ENCODE measurements at places on chromosomes 13 and 19.

- DNase-seq = no peak
Measured at GRCh38 chr19:57841122-57841763, 8.4 kb upstream of the ZNF587 start.

DNA sequence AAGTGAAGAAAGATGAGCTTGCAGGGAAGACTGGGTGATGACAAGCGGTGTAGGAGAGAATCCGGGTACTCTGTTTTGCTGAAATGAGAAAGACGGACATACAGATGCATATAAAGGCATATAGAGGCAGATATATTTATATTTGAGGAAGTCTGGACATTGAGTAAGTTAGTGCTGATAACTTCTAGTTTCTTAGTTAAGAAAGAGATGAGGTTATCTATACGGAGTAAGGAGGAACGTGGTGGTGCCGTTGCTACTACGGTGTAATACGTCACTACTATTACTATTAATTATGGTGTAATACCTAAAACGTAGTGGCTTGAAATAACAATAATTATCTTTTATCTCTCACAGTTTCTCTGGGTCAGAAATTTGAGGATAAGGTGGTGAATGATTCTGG is 9.8 kb upstream of the CPB2 start:
- DNase-seq = no peak

DNA sequence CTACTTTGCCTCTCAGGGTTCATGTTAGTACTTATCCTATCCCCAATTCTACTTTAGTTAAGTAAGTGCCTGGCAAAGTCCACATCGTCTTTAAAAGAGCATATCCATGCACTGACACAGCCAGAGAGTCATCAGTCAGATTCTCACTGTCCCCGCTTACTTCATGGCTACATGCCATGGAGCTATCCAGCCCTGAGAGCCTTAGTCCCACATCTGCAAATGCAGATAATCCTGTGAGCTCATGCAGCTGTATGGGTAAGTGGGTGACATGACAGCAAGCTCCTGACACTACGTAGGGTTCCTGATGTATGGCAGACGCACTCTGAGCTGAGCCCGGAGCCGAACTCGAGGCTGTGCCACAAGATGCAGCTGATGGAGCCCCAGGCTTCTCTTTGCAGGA is 661.5 kb downstream of the LIG4 start:
- no peak for DNase-seq

DNA sequence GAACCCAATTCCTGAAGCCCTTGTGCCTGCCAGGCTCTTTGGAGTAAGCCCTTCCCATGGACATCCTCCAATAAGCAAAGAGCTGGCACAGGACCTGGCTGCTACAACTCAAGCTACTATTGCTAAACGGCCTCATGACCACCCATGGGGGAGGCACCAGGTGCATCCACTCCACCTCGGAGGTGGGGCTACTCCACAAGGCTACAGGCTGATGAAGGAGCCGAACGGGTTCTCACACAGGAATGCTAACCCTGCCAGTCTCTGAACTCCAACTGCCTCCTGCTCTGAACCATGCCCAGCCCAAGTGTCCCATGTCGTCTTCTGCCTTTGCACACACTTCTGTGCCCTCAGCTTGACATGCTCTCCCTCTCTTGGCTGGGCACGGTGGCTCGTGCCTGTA is 10.0 kb downstream of the SYMPK start:
- no peak for DNase-seq

- DNase-seq = peak; percentile 15
Measured at GRCh38 chr13:70849222-70849621, 741.0 kb upstream of the KLHL1 start.

DNA sequence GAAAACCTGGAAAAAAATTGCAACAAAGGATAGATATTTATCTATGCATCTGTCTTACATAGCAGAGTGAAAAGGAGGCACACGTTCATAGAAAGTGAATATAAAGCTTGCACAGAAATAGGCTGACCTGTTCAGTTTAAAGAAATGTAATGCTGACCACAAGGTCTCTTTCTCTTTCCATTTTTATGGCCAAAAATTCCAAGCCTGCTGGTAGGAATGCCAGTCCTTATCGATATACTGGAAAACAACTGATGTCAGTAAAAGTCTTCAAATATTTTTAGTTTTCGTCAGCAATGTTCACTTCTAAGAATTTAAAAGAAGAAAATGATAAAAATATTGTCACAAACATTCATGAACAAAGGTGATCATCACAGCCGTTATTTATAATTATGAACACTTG is 59.0 kb upstream of the MCF2L start:
- no peak for DNase-seq

GRCh38 chr19:15644066-15644741 is 3.5 kb downstream of the CYP4F3 start:
- DNase-seq = no peak

DNA sequence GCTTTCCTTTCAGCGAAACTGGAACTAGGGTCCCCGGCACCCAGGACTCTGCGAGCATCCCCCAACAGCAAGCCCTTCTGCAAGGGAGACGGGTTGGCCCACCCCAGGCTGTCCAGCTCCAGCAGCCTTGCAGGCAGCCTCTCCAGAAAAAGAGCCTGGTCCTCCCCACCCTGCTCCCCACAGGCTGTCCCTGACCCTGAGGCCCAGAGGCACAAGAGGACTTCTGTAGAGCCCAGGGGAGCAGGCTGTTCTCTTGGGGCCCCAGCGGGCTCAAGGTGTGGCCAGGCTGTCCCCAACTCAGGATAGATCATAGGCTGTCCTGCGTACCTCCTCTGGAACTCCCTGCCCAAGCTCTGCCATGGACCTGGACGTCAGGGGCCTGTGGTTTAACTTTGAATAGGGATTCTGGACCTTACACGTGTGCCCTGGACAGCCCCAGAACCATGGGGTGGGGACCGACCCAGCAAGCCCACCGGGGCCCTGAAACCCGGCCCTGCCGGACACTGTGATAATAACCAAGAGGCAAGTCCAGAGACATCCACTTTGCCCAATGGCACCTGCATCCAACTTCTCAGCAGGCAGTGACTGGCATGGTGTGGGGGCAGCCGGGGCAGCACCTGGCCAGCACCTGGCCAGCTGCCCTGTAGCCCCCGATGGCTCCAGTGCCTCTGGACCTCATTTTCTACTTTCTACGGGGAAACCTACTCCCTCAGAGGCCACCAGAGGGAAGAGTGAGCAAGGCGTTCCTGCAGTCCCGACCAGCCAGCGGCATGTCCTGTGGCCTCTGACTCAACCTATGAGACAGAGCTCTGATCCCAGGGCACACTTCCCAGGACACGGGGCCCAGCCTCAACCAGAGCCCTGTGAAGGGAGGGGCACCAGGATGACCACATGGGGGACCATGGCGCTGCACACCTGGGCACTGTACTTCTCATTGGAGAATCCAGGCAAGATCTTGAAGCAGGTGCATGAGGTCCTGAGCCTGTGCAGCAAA is 50.9 kb upstream of the TPM4 start:
- DNase-seq = no peak

- DNase-seq = no peak
Measured at GRCh38 chr19:31952693-31953092, 392.7 kb upstream of the ZNF507 start.

DNA sequence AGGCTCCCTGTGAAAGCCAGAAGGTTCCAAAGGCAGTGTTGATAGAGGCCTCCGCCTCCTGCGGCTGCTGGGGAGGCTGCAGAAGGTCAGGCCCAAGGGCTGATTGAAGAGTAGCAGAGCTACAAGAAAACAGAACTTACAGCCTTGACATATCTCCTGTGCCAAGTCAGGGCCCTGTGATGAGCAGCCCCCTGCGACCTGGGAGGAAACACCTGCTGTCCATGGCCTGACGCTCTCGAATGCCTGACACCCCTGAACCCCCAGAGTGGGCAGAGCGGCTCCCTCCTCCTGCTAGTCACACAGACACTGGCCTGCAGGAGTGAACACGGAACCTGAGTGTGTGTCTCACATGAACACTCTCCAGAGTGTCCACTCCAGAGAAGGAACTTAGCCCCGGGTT is 38.2 kb upstream of the TUBGCP3 start:
- no peak for DNase-seq

GRCh38 chr13:92716749-92717148 is 509.9 kb upstream of the GPC6 start:
- no peak for DNase-seq

- no peak for DNase-seq
Measured at GRCh38 chr13:95349267-95349666, 48.0 kb upstream of the ABCC4 start.

- DNase-seq = no peak
Measured at GRCh38 chr19:4613254-4613751, 26.0 kb upstream of the TNFAIP8L1 start.

- no peak for DNase-seq
Measured at GRCh38 chr19:14476673-14477401, 1.7 kb upstream of the PTGER1 start.

GRCh38 chr13:49567491-49567890 is 17.9 kb downstream of the RCBTB1 start:
- DNase-seq = no peak

DNA sequence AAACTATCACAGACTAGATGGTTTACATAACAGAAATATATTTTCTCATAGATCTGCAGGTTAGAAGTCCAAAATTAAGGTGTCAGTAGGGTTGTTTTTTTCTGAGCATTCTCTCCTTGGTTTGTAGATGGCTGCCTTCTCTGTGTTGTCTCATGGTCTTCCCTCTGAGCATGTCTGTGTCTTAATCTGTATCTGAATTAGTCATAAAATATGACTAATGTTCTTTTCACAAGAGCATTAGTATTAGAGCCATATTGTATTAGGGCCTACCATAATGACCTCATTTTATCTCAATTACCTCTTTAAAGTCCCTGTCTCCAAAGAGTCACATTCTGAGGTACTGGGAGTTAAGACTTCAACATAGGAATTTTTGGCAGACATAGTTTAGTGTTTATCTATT is 77.2 kb upstream of the OBI1 start:
- no peak for DNase-seq

DNA sequence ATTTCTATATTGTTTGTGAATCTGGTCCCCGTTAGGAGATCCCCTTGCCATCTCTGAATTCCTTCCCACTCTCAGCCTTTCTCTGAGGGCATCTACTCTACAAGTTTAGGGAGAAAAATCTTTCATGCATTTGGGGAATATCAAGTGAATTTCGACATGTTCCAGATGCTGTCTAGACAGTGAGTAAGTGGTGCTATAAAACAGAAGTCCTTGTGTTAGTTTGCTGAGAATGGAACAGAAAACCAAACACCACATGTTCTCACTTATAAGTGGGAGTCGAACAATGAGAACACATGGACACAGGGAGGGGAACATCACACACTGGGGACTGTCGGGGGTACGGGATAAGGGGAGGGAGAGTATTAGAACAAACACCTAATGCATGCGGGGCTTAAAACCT is 5.1 kb downstream of the OR7A10 start:
- no peak for DNase-seq

DNA sequence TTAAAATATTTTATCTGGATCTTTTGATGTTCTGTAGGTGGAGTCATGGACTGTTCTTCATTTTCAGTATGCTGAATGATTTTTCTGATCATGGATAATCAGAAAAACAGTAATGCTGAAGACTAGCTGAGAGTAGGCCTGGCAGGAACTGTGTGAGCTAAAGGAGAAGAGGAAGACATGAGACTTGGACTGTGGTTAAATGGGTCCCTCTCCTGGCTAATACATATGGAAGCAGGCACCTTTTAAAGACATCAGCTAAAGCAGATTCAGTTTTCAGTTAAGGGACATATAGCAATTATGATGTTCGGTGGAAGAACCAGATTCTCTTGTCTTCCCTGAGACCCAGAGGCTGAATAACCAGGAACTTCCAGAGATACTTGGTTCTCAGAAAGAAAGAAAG is 169.4 kb downstream of the OLFM4 start:
- no peak for DNase-seq

- peak; percentile 82 for DNase-seq
Measured at GRCh38 chr13:21069561-21070004, 8.2 kb upstream of the LATS2 start.

- DNase-seq = no peak
Measured at GRCh38 chr13:40189898-40190630, 476.4 kb downstream of the FOXO1 start.

DNA sequence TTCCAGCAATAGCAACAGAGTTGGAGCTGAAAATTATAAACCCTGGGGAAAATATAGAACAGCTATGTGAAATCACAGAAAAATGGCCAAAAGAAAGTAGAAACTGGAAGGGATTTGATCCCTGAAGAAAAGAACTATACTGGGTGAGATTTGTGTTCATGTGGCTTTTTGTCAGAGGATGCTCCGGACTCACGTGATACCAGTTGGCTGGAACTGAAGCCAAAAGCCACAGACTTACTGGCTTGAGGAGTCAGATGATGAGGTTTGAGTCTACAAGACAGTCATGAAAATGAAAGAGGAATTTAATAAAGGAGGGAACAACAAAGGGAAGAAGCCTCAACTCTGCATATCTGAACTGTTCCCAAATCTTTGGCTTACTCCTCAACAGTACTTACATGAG is 427.1 kb downstream of the GPC5 start:
- no peak for DNase-seq

DNA sequence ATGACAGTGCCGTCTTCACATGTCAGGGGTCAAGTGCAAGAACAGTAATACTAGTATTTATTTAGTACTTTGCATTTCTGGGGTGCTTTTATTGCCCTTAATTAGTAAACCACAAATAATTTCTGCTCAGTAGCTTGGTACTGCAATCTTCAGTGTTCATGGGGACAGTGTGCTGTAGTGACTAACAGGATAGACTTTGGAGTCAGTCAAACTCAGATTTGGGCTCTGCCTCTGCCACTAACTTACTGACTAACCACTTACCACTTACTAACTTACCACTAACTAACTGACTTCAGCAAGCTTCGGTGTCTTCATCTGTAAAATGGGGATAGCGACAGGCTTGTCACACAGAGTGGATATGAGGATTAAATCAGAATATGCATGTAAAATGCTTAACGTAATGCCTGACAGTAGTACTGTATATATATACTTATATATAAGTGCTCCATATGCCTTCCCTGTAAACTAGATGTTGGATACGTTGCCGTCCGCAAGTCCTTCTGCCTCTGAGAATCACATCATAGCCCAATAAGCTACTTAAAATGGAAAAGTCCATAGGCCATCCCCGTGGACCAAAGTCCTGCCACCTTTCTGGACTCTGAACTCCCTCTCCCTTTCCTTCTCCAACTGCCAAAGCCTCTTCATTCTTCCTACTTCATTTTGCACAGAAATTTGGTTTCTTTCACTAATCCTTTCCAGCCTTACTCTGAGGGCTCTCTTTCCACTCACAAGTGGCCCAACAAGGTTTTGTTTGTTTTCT is 158.1 kb downstream of the ZIC5 start:
- DNase-seq = no peak

DNA sequence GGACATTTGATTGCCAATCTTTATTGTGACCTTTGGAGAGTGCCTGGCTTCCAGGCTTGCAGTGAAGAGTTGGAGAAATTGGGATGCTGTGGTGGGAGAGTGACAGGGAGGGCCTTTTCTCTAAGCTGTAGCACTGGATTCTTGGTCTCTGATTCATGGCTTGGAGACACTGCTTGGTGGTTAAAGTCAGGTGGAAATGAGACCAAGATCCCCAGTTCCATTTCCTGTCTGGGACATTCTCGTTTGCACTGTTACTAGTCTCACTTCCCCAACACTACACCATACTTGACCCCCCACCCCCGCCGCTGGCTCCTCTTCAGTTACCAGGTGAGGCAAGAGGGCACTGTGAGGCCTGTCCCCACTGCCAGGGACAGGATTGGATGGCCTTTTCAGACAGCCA is 2.9 kb downstream of the SUPT5H start:
- DNase-seq = peak; percentile 34

GRCh38 chr19:2977746-2978138 is 378 bp downstream of the TLE6 start:
- DNase-seq = no peak

- peak; percentile 1 for DNase-seq
Measured at GRCh38 chr13:20669162-20669561, 34.3 kb upstream of the IL17D start.

GRCh38 chr19:47283405-47284059 is 8.8 kb downstream of the INAFM1 start:
- DNase-seq = no peak

- no peak for DNase-seq
Measured at GRCh38 chr13:93851236-93851635, 624.6 kb downstream of the GPC6 start.

Measured in activated CD4-positive, alpha-beta T cell treated with anti-CD3 and anti-CD28 coated beads, Interleukin-2, amount 50 U/mL, for 16 hours (primary cell).